ENCODE measurements at places on chromosomes 5 and 9. TPM values are rescaled to one million over a fixed set of nuclear protein-coding genes. Genes with fewer than 3 reads are reported as not detected.

Gene YIPF5
- 46.0 TPM for total RNA-seq

Gene RASEF
- 23.1 TPM for total RNA-seq

Gene CHSY3
- total RNA-seq = 9.8 TPM

Gene SARDH
- total RNA-seq = 7.3 TPM

Gene ADAMTS13
- 1.1 TPM for total RNA-seq

Gene INIP
- 16.0 TPM for total RNA-seq

Gene TLR4
- 28.7 TPM for total RNA-seq

Gene ACOT12
- 1.00 TPM for total RNA-seq

Gene MAP1B
- 66.8 TPM for total RNA-seq

Gene FAM169A
- total RNA-seq = 0.46 TPM
